C1 segment of cervical spinal cord (tissue), 14 donors: ENCODE measurements at places on chromosomes 3 and 15.

- DNase-seq = no peak
These were observed 448 bp downstream of the SLC12A8 start for GRCh38 chr3:125212091-125212508.

DNA sequence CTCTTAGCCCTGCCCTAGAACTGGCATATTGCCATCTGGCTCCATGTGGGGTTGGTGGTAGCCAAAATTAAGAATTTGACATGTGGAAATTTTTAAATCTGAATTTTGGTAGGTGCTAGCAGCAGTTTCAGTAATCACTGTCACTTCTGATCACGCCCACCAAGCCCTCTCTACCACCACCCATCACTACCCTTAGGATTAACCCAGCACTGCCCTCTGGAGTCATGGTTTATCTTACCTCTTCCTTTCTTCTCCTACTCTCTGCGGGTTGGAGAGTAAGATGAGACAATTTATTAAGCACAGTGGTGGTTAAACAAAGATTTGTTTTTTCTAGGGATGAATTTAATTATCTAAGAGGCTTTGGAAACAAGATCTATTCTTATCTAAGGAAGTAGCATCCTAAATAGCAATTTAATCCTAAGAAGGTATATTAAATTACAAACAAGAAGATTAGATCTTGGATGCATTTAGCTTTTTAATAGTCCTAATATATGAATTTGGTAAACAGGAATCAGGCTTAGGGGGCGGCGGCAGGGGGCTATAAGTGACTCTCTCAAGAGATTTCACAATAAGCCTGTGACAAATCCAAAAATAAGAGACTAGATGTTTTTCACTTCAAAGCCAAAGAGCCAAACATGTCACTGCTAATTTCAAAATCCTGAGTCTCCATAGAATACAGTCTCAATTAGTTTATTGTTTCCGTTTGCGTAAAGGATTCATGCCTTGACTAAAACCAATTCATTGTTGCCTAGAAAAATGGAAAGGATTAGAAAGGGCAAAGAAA is 498.4 kb upstream of the UBE2E2 start:
- no peak for DNase-seq

DNA sequence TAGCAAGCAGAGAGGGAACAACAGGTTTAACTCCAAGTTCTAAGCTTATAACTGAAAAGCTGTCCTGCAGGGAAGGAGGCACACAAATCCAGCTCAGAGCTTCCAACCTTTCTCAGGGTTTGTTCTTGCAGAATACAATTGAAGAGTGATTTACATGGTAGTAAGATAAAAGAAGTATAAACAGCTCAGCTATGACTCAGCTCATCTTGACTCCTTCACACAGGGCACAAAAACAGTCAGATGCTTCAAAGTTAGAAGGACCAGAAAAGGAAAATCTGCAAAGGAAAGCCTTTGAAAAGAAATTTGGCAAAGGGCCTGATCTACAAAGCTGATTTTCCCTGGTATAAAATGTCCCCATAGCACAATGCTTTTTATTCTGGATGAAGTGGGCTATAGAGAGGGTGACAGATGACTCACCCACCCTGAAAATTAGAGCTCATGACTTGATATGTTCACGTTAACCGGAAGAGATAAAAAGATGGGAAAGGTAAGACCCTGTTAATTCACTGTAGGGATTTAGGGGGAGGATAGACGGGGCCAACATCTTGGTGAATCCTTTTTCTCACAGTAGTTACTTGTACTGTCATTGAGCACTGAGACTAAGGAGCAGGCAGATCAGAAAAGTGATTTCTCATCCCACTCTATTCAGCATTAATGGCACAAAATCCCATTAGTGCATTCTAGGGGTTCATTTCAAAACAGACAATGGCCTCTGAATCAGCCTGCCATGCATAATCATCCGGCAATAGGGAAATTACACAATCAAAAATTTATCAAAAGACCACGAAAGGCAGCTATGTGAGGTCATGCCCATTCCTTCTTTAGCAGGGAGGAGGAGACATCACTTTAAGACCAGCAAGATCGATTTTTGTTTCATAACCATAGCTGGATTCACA is 143.5 kb downstream of the GAP43 start:
- no peak for DNase-seq

DNA sequence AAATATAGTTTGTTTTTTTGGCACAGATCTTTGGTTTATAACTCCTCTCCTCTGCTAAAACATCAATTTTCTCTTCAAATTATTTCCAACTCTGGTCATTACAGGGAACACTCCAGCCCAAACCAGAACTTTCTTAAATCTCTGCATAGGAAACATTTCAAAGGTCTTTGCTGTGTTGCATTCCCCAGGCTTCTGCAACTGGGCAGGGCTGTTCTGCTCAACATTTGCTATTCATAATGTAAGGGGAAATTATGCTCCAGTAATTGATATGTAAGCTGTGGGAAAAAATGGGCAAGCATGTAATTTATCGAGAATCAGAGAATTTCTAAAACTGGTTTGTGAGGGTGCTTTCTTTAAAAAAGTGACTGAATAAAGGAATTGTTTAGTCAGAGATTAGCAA is 410.4 kb downstream of the TUSC7 start:
- DNase-seq = no peak

DNA sequence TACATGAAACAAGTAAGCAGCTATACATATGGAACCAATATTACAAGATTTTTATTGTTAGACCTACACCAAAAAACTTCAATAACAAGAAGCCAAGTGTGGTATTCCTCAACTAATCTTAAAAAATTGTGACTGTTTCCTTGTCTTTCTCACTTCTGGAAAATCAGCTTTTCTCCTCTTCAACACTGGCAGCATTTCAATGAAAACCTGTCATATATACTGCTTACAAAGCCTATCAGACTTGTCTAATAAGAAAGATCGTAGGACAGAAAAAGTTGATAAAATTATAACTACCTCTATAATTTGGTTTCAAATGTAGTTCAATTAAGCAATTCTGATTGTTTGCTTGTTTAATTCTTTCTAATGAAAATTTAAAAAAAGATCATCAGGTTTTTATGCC is 55.1 kb downstream of the CBLB start:
- no peak for DNase-seq

GRCh38 chr3:60424034-60424433 is 827.2 kb downstream of the FHIT start:
- DNase-seq = no peak

GRCh38 chr3:127768346-127769008 is 53.8 kb downstream of the MGLL start:
- DNase-seq = no peak

GRCh38 chr15:29283381-29283780 is 13.8 kb upstream of the NSMCE3 start:
- DNase-seq = no peak

- no peak for DNase-seq
These were observed 245.6 kb upstream of the LRTM1 start for GRCh38 chr3:55173504-55173903.

GRCh38 chr15:95684693-95685115 is 645.8 kb upstream of the NR2F2 start:
- no peak for DNase-seq

DNA sequence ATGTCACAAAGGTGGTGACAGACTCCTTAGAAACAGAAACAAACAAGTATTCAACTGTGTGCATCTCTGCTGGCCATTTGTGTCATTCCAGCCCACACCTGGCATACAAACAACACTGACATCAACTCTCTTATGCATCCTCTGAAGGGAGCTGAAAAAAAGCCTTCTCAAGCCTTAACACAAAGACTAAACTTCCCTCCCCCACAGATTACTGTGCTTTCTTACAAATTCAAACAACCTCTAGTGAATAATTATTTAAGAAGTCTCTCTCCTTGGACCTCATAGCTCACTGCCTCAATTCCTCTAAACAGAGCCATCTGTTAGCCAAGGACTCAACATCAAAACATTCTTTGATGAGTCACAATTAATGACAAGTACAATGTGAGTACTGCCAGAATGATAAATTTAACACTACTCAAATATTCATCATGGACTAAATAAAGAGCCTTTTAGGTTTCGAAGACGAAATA is 132.1 kb downstream of the WDR76 start:
- peak; percentile 16 for DNase-seq

GRCh38 chr3:25272090-25272489 is 156.0 kb upstream of the RARB start:
- DNase-seq = no peak
